ENCODE measurements at places on chromosomes 16 and 17.

- no peak for DNase-seq
Measured at GRCh38 chr16:69217433-69217832, 30.5 kb downstream of the SNTB2 start.

DNA sequence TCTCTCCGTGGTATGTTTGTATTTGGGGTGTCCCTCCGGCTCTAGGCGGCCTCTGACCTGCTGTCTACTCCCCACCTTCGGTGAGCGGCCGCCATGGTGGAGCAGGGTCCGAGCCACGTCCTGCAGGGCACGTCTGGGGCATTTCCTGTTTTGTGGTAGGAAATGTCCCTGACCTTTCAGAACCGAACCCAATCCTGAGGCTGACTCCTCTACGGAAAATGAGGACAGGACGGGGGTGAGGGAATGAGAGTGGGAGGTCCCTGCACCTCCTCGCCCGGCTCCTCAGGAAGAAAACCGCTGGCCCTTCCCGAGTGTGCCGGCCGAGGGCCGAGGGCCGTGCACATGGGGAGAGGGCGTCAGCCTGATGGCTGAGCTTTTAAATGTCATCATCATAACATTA is 45.8 kb downstream of the WDR45B start:
- no peak for DNase-seq

DNA sequence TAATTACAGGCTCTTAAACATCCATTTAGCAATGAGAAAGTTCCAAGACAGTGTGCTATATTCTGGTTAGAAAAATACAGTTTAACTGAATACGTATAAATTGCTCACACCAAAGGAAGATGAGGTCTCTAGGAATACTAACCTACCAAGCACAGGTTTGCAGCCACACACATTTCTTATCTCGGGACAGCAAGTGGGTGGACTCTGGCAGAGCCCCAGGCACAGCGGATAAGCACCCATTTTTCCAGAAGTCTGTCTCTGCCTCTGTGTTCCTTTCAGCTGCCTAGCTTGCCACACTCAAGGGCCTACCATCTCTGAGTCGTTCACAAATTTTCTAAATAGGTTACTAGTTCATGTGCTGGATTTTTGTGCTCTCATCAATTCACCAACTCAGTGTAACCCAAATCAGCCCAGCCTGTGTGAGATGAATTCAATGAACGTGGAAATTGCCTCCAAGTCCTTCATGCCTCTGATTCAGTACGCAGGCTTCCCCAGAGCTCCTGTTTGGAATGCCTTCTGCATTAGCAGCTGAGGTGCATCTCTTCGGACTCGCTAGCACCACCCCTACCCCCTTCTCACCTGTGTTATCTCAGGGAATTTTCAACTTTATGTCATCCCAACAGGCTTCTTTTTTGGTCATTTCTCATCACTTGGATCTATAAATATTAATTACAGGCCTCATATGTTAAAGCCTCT is 581.0 kb upstream of the CDH11 start:
- DNase-seq: no peak

DNA sequence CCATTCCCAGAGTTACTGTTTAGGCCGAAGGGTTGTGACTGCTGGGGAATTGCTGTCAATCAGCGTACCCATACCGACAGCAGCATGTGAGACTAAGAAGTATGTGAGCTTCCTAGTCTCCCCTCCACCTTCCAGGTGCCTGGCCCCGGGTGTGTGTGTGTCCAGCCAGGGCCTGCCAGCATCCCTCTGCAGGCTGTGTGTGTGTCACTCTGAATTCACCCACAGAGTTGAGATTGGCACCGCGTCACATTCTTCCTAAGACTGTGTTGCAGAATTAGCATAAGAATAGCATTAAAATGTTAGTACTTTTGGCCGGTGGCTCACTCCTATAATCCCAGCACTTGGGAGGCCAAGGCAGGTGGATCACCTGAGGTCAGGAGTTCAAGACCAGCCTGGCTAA is 31.8 kb downstream of the PRMT7 start:
- DNase-seq: no peak

DNA sequence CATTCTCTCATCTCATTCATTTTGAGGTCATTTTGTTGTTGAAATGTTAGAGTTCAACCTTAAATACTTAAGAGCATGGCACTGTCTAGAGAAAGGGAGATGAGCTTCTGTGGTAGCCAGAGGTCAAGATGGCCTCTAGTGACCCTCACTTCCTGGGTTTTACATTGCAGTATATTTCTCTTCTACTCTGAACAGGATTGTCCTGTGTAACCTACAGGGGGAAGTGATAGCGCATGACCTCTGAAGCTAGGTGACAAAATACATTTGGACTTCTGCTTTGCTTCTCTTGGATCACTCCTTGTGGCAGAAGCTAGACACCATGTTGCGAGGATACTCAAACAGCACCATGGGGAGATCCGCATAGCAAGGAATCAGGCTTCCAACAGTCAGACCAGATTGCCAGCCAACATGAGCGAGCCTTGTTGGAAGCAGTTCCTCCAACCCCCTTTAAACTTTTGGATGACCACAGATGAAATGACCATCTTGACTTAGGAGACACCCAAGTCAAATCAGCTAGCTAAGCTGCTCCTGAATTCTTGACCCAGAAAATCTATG is 748.4 kb downstream of the MAF start:
- DNase-seq: no peak

DNA sequence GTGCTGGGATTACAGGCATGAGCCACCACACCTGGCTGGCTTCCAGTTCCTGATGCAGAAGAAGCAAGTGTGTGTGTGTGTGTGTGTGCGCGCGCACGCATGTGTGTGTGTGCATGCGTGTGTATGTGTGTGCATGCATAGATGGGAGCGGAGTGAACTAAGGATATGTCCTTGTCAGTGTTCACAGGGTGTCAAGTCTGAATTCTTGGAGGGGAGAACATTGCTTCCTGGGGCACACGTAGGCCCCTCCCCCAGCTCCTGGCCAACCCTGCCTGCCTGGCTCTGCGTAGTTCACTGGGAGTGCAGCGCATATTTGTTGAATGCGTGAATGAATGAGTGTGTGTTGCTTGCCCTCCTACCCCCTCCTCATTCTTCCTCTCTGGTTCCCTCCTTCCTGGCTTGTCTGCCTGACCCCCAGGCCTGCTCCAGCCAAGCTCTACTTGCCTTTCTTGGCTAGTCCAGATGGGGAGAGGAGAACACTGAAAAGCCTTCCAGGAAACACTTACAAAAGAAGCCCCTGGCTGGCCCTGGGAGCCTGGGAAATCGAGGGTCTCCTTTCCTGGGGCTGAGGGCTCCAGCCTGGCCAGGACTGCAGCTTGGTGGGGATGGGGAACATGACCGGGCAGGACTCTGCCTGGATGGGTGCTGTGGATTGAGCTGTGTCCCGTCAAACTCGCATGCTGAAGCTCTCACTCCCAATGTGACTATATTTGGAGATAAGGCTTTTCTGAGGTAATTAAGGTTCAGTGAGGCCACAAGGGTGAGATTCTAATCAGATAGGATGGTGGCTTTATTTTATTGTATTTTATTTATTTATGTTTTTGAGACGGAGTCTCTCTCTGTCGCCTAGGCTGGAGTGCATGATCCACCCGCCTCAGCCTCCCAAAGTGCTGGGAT is 27.9 kb downstream of the IGFBP4 start:
- DNase-seq: no peak

GRCh38 chr17:58527949-58528348 is 13.5 kb upstream of the MTMR4 start:
- no peak for DNase-seq

DNA sequence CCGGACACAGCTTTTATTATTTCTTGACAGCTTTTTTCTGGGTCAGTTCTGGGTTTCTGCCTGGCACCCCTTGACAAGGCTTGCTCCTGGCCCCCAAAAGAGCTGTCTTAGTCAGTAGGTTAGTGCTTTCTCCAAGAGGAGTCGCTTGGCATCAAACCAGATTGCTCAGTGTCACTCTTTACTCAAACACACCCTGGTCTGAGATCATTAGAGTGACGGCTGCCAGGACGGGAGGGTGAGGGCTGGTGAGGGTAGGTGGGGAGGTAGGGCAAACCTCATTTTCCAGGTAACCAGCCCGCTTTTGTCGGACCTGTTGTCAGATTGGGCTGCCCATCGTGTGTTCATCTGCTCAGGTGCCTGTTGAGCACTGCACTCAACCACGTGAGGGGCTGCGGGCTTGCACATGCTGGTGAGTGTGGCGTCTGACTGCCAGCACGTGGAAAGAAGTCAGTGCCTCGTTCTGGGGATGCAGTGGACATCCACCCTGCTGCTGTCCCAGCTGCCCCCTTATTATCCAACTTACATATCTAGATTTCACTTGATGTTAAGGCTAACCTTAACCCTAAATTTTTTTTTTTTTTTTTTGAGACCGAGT is 12.4 kb downstream of the TMEM94 start:
- DNase-seq: no peak

DNA sequence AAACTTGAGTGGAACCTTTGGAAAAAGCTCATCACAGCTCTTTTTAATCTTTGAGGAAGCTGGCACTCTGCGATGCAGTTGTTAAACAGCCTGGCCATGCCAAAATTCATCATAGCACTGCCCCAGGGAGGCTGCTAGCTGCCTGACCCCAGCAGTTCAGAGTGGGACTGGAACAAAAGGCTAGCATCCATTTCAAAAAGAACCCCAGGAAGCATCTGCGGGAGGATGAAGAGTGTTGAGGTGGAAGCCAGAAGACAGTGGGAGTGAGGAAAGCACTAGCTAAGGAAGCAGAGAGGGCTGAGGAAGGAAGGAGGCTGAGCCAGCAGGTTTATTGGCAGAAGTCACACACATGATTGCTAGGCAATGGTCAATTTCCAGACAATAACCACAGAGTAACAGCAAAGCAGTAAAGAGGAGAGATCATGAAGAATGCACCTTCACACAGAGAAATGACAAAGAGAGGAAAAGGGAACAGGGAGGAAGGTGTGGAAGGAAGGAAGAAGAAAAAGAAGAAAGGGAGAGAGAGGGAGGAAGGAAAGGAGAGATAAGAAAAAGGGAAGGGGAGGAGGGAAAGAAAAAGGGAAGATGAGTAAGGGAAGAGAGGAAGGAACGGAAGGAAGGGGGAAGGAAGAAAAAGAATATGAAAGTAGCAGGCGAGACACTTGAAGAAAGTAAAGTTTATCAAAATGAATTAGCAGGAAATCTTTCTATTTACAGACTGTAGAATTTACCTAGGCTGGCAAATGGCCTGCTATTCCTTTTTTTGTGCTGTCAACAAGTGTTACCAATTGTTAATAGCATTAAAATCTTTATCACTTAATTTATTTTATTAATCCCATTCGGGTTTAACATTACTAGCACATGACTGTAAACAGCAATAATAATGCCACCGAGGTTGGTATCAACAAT is 270.0 kb upstream of the PSMD7 start:
- DNase-seq: no peak

DNA sequence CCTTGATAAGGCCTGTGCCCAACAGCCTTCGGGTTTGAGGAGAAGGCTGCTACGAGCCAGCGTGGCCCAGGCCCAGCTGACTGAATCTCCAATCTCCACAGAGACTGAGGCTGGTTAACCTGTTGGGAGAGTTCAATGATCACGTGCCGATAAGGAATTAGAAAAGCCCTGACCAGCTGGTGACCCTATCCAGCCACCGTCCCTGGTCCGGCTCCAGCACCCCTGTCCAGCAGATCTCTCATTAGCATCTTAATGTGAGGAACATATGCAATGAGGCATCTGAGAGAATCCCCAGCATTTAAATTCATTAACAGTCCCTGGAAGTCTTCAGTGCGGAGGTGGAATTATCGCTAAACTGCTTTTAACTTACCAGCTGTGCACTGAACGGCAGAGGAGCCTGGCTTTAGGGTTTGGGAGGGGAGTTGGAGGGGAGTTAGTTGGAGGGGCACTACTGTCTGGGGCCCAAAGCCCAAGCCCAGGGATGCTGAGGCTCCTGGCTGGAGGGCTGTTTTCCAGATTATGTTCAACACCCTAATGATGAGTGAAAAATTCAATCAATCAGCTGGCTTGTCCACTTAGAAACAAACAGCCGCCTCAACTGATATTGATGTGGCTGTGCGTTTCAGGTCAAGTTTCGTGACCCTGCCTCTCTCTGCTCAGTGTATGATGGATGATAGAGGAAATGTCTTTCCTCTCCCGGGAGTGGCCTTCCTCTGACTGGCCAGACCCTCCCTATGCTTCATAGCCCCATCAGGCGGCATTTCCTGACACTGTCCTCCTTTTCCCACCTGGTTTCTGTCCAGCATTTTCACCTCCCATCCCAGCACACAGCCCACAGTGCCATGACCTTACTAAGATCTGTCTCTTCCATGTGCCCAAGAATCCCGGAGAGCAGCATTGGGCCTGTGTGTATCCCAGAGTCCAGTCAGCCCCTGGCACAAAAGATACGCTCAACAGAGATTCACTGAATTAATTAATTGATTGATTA is 184.5 kb downstream of the CCT6B start:
- DNase-seq: no peak

DNA sequence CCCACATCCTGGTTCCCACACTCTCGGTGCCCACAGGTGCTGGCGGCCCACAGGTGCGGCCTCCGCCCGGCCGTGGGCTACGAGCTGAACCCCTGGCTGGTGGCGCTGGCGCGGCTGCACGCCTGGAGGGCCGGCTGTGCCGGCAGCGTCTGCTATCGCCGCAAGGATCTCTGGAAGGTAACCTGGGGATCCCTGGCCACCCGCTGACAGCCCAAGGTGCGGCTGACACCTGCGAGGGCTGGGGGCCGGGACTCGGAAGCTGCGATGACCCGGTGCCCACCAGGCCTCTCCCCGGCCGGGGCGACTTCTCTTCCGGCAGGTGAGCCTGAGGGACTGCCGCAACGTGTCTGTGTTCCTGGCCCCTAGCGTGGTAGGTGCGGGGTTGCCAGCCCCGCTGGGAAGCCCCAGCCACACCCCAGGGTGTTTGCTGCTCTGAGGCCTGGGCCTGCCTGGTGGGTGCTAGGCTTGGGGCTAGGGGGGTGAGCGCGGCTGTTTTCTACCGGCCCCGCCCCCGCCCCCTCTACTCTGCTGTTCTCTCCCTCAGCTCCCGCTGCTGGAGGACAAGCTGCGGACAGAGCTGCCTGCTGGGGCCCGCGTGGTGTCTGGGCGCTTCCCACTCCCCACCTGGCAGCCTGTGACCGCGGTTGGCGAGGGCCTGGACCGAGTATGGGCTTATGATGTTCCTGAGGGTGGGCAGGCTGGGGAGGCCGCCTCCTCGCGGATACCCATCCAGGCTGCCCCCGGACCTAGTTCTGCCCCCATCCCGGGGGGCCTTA is 1.0 kb downstream of the ANTKMT start:
- DNase-seq: no peak

DNA sequence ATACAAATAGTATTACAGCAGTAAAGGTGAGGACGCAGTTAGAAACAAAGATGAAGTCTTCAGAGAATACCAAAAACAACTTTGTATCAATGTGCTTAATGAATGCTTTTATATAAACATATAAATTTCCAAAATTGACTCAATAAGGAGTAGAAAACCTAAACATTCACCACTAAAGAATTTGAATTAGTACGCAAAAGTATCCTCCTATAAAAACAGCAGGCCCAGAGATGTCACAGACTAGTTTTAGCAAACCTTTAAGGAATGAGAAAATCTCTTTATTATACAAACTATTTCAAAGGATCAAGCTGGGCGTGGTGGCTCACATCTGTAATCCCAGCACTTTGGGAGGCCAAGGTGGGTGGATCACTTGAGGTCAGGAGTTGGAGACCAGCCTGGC is 86.2 kb downstream of the OR1D5 start:
- no peak for DNase-seq

- DNase-seq: no peak
Measured at GRCh38 chr17:50421308-50422051, 4.5 kb upstream of the ACSF2 start.
